ENCODE measurements at places on chromosomes 2 and 18.

DNA sequence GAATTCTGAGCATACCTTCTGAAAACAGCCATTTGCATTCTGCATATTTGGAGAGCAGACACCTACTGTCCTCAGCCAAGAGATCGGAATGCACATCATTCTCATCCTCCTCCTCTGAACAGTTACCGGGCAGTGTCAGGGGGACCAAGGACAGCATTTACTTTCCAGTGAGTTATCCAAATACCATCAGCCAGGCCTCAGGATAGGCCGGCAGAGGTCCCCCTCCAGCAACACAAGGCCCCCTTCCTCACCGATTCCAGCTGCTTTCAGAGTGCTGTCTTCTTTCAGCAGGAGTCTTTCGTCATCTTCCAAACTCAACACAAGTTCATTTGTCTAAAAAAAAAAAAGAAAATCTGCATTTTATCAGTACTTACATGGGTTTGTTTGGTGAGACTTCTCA lies 55.3 kb downstream of the C2orf76 start:
- DNase-seq: no peak

GRCh38 chr2:42844901-42845821 lies 52.8 kb upstream of the HAAO start:
- no peak for DNase-seq

DNA sequence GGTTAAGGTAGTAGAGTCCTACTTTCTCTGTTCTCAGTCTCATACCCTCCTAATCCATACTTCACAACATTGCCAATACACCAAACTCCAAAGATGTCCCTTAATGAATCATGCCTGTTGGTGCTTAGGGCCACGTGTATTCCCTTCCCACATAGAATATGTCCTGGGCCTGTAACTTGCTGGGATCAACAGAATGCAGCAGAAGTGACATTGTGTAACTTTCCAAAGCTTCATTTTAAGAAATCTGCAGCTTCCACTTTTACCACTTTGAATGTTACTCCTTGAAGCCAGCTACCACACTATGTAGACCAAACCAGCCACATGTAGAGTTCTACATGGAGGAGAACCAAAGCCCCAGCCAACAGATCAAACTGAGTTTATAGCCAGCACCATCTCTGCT lies 58.5 kb upstream of the ARHGAP15 start:
- DNase-seq: no peak

- no peak for DNase-seq
These were observed 85.4 kb upstream of the CPO start for GRCh38 chr2:206853915-206854314.

DNA sequence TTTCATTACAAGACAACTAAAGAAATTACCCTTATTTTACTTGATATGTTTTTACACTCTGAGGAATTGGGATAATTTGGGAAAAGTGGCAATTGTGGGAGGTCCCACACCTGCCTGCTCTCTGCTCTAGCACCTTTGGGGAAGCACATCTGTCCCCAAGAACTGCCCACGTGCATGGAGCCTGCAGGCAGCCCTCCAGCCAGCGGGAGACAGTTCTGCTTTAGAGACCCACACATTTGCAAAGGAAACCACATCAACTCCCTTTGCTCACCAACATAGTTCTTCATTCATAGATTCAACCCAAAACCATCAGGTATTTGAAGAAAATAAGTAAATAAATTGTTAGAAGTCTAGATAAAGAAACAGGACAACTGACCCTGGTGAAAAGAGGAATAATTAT lies 239.9 kb upstream of the ID2 start:
- no peak for DNase-seq

DNA sequence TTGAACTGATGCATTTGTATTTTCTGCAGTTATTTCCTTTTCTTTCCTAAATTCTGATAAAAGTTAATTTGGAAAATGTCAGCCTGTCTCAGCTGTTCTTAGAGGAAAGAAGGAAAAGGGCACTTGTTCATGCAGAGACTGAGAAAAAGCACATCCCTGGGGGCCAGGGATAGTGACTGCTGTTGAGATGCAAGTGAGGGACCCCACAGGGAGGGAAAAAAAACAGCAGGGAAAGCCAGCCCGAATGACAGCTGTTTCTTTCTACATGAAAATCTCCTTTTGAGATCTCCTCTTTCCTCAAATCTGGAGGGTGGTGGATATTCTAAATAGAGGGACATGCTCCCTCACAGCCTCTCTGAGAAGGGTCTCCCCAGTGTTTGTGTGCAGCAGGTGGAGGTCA lies 14.0 kb upstream of the MTA3 start:
- no peak for DNase-seq

- DNase-seq: no peak
These were observed 17.1 kb downstream of the HS6ST1 start for GRCh38 chr2:128301501-128301966.

DNA sequence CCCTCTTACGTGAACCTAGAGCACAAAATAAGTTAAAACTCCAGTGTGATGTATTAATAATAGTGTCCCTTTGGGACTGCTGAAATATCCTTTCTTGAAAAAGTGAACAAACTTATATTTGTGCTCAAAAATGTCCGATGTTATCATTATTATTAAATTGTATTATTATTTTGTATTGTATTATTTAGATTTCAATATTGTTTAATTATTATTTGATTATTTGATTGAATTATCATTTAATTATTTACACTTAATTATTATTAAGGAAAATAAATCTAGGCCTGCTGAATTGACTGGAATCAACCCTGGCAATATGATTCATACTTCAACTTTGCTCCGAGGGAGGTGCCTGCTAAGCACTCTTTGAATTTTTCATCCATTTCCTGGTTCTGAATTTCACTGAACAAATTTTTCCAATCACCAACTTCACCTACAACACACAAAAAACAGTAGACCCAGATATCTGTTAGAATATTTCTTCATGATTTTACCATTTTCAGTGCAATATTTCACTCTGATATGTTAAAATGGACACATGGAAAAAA lies 10.9 kb upstream of the EIF2AK2 start:
- DNase-seq: no peak

- no peak for DNase-seq
These were observed 167.7 kb downstream of the CAMKMT start for GRCh38 chr2:44529448-44529847.

GRCh38 chr18:47285456-47285855 lies 34.0 kb upstream of the SKOR2 start:
- DNase-seq: no peak

DNA sequence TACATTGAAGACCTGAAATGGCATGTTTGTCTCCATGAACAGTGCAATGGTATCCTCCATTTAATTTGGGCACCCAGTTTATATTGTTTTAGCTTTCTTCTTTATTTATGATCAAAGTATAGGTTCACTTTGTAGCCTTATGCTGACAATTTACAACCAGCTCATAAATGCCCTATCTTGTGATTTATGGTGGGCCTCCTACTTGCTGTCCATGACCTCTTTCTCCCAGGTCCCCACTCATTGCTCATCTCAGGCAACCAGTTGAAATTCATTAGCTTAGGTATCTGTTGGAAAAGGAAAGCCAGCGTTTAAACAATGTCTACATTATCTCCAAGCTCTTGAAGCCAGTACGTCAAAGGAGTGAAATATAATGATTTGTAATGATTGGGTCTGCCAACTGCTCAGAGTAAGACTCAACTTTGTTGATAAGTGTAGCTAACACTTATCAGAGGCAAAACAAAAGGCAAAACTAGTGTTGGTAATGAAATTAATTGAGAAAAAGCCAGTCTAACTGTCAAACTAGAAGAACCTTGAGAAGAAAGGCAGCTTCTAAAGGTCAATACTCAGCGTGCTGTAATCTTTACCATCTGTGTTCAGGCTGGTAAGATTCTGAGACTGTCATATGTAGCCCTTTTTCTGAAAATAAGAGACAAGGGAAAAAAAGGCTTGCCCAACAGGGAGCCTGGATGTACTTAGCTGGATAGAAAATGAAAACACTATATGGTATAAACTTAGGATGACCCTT lies 695.9 kb downstream of the EPHA4 start:
- no peak for DNase-seq

DNA sequence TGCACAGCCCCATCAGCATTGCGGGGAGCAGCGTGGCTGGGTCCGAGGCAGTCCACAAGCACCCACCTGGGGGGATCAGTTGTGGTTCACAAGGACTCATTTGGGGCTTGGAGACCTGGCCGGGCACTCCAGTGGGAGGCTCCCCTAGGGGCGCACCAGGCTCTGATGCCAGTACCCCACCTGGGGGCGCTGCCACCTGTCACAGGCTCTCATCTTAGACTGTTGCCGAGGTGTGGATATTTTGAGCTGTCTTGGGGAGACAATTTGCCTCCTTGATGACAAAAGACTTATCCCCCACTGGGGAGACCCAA lies 3.0 kb downstream of the ADRA2B start:
- DNase-seq: no peak

DNA sequence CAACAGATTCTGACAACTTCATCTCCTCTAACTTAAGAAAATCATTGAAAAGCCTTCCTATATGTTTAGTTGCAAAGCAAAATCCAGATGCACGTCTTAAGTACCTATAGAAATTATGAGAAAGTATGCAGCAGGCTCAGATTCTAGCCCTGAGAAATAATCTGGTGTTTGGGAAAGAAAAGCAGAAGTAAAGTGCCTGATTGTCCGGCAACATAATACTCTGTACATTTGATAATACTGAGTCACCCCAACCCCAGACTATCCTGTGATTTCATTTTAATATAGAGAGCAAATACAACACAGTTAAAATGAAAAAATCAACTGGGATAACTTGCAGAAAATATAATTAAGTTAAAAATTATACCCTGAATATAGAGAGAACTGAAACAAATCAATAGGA lies 13.5 kb downstream of the RFX8 start:
- DNase-seq: no peak

GRCh38 chr2:156630579-156631337 lies 194.6 kb downstream of the GPD2 start:
- DNase-seq: no peak

DNA sequence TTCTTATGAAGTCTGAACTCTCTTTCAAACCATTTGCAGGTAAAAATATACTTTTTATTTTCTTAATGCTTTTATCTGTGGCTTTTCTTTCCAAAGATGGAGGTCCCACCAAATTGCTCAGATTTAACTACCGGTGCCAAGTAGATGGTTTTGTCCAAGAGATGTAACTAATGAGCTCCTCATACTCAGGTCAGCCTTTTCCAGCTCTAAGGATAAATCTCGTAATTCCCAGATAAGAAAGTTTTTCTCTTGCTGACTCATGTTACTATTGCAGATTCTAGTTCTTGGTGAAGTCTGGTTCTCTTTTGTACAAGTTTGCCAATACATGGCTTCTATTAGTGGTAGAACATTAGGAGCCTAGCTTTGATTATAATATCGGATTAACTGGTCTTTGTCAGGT lies 550.8 kb upstream of the ZNF804A start:
- no peak for DNase-seq

- DNase-seq: no peak
These were observed 88.2 kb upstream of the HNRNPA3 start for GRCh38 chr2:177124371-177124770.

DNA sequence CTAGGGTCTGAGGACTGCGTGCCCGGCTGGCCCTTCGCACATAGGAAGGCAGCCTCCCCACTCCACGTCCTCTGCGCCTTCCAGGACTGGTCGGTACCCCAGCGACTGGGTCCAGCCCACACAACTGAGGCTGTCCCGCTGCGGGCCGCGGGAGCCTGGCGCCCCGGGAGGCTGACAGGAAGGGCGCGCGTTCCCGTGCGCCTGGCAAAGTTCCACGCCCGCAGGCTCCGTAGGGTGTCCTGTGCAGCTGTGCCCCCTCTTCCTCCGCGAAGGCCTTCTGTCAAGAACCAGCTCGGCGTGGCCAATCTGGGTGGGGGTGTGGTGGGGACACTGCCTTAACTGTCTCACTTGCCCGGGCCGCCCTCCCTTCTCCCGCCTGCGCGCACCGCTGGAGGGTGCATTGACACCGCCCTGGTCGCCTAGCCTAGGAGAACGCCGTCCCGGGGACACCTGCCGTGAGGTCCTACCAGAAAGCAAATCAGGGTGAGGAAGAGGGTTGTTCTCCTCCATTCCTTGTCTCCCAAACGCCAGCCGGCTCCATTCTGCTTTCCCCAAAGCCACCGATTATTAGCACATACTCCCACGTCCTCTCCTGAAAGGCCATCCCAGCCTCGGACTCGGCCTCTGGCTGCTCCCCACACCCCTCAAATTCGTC lies 618 bp upstream of the LYPD1 start:
- DNase-seq: no peak

GRCh38 chr2:126518196-126518595 lies 137.8 kb upstream of the GYPC start:
- DNase-seq: no peak

DNA sequence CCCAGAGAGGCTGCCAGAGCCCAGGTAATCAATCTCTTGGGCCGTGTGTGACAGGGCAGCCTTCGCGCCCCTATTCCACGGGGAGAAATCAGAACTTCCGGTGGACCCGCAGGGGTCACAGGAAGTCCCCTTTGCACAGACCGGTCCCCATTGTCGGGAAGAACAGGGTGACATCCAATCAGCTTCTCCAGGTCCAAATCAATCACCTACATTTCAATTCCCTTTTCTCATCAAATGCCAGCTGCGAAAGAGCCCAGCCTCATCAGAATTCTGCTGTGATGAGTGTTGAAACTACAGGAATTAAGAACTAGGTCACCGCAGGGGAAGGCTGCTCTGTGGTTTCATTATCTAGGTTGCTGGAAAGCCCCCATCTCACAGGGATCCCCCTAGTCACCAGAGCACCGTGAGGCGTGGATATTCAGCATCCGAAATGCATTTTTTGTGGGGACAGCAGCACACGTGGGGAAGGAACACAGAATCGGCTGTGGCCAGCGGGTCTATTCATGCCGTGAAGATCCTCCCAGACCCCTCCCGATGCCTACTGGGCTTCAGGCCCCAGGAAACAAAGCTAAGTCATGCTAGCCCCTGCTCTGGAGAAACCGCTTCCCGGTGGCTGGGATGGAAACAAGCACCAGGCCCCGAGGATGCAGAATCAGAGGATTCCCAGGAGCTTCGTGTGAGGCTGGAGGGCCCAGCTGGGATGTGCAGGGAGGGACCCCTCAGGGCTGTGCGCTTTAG lies 193.7 kb upstream of the ID2 start:
- no peak for DNase-seq

GRCh38 chr18:51226068-51226467 lies 28.6 kb upstream of the MEX3C start:
- no peak for DNase-seq

DNA sequence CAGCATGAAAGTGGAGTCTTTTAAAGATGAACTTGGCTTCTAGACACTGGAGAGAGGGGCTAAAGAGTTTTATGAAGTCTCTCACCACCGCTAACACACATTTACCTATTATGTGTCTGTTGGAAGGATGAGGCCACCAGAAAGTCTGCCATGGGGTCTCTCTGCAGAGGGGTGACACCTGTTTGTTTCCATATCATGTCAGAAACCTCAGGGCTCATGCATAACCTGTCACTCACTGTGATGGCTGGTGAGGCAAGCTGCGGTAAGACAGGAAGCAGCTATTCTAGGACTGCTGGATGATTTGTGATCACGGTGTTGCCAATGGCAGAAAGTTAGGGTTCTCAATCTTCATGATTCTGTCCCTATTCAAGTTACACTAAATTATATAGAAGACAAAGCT lies 60.8 kb upstream of the DNMT3A start:
- no peak for DNase-seq

GRCh38 chr2:12192762-12193161 lies 446.3 kb downstream of the LPIN1 start:
- DNase-seq: no peak

All from NCI-H187 (cell line).